ENCODE measurements at places on chromosomes 13 and 19.
A peak's percentile ranks its signal among the peaks of the same experiment; 100 is the strongest.

DNA sequence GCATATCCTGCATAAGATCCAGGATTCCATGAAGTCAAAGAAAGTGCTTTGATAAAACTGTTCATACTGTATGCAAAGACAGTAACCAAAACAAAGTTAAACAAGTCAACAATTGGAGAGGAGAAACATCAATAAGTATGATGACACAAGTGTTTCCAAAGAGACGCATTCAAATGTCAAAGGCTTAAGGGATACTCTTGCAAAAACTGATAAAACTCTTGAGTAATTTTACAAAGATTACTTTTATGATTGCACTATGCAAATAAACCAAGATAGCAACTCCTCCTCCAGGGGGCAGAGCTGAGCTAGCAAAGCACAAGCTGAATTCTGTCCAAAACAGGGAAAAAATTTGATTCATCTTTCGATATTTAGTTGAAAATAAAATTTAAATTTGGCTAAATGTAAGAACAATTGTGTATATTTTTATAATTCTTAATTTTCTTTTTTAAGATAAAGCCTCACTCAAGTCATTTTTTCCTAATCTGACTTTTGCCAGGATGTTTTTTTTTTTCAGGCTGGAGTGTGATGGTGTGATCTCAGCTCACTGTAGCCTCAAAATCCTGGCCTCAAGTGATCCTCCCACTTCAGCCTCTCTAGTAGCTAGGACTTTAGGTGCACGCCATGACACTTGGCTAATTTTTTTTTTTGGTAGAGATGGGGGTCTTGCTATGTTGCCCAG, 84.0 kb downstream of the MZT1 start:
- DNase-seq = peak; percentile 17

DNA sequence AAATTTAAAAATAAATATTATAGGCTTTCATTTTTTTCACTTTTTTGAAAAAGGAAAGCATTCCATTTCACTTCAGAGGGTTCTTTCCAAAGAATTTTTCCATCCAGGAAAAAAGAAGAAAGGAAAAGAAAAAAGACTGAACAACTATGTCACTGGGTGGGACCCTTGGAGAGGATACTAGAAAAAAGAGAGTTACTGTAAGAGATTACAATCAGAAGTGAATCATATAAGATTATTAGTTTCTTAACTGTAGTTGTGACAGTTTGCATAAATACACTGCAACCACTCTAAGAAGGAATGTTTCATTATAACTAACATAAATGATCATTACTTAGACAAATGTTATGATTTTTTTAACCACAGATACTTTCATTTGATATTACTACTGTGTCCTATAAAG, 87.8 kb downstream of the KLF12 start:
- DNase-seq = no peak

DNA sequence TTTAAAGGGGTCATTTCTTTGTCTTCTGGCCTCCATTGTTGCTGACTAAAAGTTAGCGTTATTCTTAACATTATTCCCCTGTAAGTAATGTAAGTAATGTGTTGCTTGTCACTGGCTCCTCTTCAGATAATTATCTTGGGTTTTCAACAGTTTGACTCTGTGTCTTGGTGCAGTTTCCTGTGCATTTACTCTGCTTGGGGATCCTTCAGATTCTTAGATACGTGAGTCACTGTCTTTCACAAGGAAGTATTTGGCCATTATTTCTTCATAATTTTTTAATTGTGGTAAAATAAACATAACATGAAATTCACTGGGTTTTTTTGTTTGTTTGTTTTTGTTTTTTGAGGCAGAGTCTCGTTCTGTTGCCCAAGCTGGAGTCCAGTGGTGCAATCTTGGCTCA, 13.5 kb upstream of the OR7D2 start:
- DNase-seq = no peak

DNA sequence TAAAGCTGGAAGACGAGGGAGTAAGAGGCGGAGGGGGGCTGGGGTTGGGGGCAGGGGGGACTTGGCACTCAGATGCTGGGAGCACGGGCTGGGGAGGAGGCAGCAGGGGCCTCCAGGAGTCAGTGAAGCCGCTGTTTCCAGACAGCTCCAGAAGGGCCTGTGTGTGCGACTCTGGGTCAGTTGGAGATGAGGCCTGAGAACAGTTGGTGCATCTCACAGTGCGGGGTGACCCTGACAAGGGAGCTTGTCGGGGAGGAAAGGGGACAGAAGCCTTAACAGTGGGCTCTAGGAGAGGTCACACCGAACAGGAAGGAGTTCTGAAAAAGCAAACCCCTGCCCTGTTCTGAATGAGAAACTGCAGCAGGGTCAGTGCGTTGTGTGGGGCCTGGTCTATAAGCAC, 11.2 kb downstream of the NAXD start:
- no peak for DNase-seq

DNA sequence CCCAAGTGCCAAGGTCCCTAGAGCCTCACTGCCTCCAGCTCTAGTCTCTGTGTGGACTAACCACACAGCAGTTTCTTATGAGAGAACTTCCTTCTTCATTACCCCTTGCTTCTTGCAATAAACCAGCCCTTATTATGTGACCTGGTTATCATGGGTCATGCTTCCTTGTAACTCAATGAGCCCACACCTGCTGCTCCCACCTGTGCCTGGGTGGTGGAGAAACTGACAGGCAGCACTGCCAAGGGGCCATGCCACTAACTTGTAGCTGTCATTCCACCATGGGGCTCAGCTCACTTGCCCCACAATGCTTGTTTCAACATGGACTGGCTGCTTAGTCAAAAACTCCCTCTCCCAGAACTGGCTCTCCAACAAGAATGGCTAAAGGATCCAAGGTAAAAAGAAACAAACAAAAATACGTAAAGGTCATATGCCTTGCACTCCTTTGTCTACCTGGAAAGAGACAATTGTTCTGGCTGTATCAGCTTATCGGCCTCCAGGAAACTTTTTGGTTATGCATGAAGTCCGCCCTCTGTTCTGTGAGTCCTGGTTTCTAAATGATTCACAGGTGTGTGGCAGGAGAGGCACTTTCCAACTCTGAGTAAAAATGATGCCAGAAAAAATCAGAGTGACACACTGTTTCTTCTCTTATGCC, 446.4 kb downstream of the COG6 start:
- peak; percentile 68 for DNase-seq

- no peak for DNase-seq
Measured at GRCh38 chr19:10767726-10768125, 49.8 kb downstream of the DNM2 start.

DNA sequence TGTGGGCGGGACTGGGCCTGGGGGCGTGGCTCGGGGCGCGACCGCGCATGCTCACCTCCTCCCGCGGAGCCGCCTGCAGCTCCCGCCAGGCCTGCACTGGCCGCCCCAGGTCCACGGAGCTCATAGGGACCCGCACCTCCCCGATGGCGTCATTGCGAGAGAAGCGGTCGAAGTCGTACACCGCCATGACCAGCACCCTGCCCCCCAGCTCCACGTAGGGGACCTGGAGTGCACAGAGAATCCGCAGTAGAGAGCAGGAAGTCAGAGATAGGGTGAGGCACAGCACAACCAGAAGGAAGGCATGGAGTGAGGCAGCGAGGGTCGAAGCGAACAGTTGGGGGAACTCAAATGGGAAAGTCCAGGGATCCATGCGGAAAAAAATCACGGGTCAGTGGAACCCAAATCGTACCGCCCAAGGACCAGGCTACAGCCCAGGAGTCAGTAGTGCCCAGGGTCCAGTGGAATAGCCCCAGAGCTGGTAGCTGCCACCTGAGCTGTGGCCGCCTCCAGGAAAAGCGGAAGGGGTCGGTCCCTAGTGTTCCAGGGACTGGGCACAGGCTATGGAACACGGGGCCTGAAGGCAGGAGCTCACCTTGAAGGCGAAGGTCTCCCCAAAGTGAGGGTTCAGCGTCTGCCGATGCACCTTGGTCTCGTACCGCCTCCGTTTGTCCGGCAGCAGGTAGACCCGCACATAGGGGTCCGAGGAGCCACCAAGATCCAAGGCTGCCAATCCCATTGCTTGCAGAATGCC, 4.8 kb downstream of the SYT5 start:
- DNase-seq = no peak

GRCh38 chr19:47768604-47769003, 9.9 kb upstream of the SELENOW start:
- no peak for DNase-seq

DNA sequence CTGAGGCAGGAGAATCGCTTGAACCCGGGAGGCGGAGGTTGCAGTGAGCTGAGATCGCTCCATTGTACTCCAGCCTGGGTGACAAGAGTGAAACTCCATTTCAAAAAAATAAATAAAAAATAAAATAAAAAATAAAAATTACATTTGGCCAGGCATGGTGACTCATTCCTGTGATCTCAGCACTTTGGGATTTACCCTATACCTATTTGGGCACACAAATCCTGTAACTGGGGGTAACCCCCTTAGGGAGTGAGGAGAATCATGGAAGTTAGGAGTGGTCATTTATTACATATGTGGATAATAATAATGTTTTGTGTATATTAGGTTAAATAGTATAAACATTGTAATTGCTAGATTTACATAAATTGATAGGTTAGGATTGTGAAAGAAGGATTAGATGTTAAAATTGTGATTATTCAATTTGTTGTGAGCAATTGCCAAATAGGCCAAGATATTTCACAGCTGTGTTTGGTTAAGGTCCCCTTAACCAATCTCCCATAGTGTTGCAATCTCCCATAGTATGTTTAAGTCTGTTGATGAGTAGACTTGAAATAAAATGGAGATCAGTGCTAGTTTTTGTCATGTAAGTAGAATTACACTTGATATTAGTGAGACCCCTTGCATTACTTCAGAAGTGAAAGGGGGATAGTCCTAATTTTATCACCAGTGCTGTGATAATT, 30.7 kb downstream of the ZNF844 start:
- DNase-seq = no peak

- no peak for DNase-seq
Measured at GRCh38 chr19:12485052-12485416, 418 bp upstream of the ZNF709 start.

- DNase-seq = no peak
Measured at GRCh38 chr13:51715613-51716012, 88.3 kb downstream of the DHRS12 start.

DNA sequence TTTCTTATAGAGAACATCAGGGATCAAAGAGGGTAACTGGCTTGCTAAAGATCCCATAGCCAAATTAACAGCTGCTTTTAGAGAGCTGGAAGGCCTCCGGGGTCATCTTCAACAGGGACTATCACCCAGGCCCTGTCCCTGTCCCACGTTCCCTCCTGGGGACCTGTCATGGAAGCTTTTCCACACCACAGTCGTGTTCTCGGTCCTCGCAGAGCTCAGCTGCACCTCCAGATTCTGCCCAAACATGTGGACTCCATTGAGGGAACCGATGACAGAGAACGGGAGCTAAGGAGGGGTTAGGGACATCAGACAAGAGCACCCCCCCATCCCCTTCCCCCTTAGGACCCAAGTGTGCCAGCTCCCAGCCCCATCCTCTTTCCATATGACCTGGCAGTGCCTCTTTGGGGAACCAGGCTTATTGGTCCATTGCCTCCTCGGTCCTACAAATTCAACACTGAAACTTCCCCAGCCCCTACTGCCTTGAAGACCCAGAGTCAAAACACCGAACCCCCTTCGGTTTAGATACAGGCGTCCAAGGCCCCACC, 568 bp downstream of the FUZ start:
- DNase-seq = no peak

DNA sequence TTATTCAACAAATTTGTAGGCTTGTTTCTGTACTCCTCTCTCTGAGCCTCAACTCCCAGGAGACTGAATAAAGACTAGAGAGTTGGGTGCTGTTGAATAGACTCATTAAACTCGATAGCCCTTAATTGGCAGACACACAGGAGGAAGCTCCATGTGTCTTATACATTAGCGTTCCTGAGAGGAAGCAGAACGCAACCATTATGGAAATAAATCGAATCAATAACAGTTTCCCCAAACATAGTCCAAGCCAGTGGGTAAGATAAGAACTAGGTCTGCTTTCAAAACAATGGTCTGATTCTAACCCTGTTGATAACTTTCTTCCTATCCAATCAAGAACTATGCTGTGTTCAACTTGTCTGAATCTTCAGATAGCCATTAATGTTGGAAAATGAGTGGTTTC, 118.1 kb upstream of the FNDC3A start:
- DNase-seq = no peak

- DNase-seq = no peak
Measured at GRCh38 chr13:110648146-110648819, 32.9 kb downstream of the NAXD start.

- DNase-seq = no peak
Measured at GRCh38 chr19:33683881-33684537, 62.3 kb downstream of the CHST8 start.

DNA sequence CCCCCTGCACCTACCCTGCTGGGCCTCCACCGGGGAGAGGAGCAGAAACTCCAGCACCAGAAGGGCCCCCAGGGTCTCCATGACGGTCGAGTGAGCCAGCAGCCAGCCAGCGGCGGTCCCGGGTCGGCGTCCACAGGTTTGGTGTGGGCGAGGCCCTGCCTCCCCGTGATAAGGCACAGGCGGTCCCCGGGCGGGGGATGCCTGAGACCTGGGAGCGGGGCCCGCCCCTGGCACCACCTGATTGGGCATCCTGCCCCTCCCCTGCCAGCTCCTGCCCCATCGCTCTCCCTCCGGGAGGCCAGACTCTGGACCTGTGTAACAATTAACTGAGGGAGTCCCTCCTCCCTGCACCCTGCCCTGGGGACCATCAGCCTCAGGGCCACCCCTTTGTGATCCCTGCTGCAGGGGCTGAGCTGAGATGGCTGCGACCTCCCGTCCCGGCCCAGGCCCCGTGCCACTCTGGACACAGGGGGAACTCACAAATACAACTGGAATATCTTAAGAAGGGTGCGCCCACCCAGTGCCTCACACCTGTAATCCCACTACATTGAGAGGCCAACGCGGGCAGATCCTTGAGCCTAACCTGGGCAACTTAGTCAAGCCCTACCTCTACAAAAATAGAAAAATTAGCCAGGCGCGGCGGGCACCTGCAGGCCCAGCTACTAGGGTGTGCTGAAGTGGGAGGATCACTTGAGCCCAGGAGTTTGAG, at the start of gene SMIM24:
SMIM24 (minus strand) TSS at position 143 of the 709 bp plus-strand sequence; CDS start at position 81, 62 bp downstream.
- no peak for DNase-seq

- no peak for DNase-seq
Measured at GRCh38 chr13:28864544-28864943, 44.4 kb downstream of the MTUS2 start.

All from T-helper 2 cell treated with Interferon-gamma antibody and Interleukin-4, amounts not matched to agents 5 μg/mL and 100 μg/mL, for 36 hours (primary cell).